ENCODE measurements at places on chromosomes 2 and 18. TPM values are rescaled to one million over a fixed set of nuclear protein-coding genes. Genes with fewer than 3 reads are reported as not detected.

SH2D6 gene
- total RNA-seq, result 0.97 TPM

ANKRD62 gene
- 0.27 TPM for total RNA-seq

UNC50 gene
- total RNA-seq, result 53.7 TPM

- DNase-seq, result no peak
Measured at GRCh38 chr2:24176326-24176725, 1.5 kb downstream of the FAM228A start.

DLGAP1 gene
- 3.8 TPM for total RNA-seq

Data from lower lobe of right lung (tissue), 2 donors.